ENCODE measurements at places on chromosomes 6 and 20.

- DNase-seq, result no peak
These were observed 32.4 kb downstream of the REV3L start for GRCh38 chr6:111450636-111451035.

DNA sequence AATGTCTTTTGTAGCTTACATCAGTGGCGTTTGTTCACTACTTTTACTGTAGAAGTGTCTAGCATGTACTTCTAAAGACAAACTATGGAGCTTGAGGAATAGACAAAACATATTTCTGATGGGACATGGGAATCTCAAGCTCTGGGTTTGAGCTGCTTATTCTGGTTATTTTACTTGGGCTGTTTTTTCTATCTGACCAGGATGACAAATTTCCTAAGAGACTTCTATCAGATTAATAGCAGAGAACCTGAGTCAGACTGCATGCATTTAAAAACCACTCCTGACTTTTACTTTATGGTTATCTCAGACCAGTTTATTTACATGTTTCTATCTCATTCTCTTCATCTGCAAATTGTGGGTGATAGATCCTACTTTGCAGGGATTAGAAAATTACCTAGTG is 1282.3 kb upstream of the GJE1 start:
- DNase-seq, result no peak

- DNase-seq, result no peak
These were observed 36.3 kb downstream of the SCAND1 start for GRCh38 chr20:35918021-35918420.

DNA sequence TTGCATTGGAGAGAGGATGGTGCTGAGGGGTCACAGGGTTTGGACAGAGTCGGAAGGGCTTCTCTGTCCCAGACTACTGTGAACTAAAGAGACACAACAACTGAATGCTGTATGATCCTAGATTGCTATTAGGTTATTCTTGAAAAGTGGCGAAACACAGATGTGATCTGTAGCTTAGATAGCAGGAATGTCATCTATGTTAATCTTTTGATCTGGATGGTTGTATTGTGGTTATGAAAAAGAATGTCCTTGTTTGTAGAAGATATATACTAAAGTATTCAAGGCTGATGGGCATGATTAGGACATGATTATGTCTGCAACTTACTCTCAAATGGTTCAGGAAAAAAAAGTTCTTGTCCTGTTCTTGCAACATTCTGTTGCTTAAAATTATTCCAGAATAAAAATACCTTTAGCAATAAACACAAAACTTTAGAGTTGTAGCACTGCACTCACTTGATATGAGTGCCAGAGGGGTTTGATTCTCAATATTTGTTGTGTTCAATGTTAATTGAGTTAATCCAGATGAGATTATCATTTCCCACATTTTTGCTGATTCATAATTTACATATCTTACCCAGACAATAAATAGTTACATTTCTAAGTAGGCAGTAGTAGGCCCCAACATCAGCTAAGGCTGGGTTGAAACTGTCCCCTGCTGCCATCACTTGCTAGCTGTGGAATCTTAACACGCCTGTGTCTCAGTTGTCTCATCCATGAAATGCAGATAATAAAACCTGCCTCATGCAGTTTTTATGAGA is 645.2 kb downstream of the KIF16B start:
- DNase-seq, result no peak

DNA sequence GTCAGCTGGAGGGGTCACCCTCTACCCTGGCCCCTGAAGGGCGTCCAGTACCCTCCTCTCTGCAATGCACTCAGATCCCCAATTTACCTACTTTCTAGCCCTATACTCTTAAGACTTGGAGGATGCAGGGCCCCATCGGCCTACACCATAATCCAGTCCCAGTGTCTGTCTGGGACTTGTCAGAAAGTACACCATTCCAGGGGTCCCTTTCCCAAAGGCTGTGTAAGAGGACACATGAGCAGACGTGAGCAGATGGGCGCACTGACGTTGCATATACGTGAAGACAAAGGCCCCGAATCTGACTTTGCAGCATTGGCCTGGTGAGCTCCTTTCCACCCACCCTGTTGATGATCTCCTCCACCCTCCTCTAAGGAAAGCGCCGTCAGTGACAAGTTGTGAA is 20.9 kb upstream of the SMOC2 start:
- no peak for DNase-seq

DNA sequence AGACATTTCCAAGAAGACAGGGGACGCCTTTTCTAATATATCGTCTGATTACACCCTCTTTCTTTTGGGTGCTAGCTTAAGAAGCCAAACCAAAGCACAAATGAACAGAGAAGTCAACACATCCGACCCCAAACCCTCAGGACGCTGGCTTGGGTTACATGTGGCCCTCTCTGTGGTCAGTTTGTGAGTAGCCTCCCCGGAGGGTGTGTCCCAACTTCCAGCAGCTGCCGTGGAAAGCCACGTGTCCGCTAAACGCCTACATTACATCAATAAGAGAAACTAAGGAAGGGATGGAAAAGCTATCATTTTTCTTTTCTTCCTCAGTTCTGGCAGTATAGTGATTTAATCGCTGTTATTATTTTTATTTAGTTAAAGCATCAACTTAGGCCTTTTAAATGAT is 487 bp upstream of the BMP6 start:
- no peak for DNase-seq

GRCh38 chr6:81169166-81169565 is 583.3 kb downstream of the TENT5A start:
- DNase-seq, result no peak

DNA sequence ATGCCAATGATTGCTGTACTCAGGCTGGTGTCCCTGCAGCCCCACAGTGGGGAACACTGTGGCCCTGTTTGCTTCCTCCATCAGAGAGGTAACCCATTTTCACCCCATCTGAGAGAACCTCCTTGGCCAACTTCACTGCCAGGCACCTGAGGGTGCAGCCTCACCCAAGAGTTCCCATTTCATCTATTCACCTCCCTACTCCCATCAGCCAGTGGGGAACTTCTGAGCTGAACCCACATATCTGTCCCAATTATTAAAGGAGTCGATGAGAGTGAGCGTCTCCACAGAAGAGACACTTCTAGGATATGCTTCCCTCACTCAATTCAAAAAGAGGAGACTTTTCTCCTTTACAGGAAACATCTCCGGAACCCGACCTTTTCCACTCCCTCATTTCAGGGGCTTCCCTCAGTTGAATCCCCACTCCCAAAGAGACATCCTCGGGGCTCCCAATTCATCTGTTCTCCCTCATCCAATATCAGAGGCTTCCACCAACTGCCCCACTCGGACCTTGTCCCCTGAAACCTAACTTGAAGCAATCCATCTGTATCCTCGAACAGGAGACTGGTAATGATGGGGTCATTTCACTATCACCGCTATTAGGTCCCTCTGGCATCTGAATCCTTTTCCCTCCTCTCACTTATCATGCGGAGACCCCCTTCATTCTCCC is 988 bp downstream of the UBE2V1 start:
- DNase-seq, result no peak

- DNase-seq, result no peak
These were observed 150.7 kb upstream of the PLCB4 start for GRCh38 chr20:8918145-8918544.

DNA sequence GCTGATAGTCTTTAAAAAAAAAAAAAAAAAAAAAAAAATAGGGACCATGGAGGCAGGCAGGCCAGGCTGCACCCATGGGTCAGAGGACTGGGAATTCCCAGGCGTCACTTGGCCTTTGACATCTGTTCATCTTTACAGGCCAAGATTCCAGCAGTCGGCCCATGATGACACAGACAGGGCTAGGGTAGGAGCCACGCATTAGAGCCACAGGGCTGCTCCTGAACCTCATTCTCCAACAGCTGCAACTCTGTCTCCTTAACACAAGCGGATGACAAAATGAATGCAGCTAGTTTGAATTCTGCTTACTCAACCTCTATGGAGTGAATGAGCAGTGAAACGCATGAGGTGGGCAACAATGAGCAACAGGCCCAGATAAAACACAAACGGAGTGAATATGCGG is 126.4 kb downstream of the LY86 start:
- DNase-seq, result no peak

GRCh38 chr20:11880680-11881079 is 37.0 kb upstream of the BTBD3 start:
- no peak for DNase-seq

GRCh38 chr6:2714111-2714895 is 36.4 kb downstream of the MYLK4 start:
- no peak for DNase-seq

DNA sequence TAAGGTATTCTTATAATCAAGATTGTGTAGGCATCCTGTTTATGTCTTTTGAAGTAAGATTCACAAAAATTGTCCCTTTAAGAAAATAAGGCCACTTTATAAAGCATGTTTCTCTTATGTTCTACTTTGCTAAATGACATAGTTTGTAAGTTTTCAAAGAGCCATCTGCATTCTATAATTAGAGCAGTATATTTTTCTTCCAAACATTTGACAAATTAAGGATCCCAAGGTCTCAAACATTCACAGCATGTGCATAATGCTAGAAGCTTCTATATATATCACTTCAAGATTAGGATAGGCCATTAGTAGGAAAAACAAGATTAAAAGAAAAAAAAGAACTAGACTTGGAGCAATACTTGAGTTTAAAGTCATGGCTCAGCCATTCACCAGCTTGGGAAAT is 55.9 kb upstream of the DOK5 start:
- no peak for DNase-seq

DNA sequence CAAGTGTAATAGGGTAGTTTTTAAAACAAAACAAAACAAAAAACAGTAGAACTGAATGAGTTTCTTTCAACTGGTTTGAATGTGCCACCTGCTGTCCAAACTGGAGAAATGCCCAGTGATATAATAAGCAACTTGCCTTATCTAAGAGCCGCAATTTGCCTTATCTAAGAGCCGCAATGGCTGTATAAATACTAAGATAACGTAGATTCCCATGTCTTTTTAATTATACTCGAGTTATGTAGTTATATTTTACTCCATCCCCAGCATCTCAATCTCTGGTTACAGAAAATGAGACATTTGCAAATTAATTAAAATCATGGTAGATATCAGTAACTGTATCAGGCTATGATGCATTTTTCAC is 67.2 kb downstream of the RPP40 start:
- DNase-seq, result no peak

- DNase-seq, result no peak
These were observed 147.7 kb downstream of the PRL start for GRCh38 chr6:22149096-22149495.

DNA sequence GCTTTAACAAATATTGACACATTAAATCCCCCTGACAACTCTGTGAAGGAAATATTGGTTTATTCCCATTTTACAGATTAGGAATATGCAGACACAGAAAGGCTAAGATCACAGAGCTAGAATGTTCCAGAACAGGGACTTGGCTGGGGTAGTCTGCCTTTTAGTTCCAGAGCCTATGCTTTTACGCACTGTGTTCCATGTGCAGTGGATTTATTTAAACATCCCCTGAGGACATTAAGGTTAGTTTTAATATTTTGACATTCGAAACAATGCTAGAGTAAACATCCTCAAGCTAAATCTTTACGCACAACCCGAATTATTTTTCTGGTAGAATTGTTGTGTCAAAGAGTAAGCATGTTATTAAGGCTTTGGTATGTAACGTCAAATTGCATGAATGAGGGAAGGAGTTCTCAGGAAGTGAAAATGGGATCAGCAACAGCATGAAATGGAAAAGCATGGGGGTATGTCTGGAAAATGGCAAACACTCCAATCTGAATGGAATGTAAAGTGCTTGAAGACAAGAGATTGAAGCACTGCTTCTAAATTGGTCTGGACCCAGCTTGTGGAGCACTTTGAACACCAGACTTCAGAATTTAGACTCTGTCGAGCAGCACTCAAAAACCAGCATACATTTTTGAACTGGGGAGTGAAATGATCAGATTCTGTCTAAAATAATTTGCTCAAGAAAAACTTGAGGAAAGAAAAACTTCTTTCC is 429.9 kb downstream of the CD83 start:
- DNase-seq, result no peak

DNA sequence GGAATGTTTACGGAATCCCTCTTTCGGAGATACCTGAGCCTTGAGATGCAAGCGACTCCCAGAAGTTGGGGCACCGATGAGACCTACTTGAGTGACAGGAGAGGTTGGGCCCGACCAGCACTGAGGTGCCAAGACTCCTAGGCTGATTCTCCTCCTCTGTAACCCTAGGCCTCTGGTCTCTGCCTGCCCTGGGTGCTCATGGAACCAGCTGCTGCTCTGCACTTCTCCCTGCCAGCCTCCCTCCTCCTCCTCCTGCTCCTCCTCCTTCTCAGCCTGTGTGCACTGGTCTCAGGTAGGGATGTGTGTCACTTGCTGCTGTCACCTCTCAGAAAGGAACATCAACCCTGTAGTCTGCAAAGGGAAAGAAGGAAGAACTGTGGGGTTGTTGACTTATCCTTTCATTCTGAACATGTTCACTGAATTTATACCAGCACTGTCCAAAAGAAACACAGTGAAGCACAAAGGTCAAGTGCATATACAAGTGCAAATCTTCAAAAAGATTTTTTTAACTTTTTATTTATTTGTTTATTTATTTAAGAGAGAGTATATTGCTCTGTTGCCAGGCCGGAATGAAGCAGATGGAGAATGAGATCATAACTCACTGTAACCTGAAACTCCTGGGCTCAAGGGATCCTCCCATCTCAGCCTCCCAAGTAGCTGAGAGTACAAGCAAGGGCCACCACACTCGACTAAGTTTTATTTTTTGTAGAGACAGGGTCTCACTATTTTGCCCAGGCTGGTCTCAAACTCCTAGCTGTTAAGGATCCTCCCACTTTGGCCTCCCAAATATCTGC is 913 bp downstream of the BTN2A2 start:
- DNase-seq, result no peak

GRCh38 chr6:8219352-8219943 is 117.1 kb upstream of the EEF1E1 start:
- DNase-seq, result no peak

GRCh38 chr6:107314531-107314939 is 144.8 kb downstream of the PDSS2 start:
- no peak for DNase-seq

- DNase-seq, result no peak
These were observed 100.5 kb downstream of the TBX18 start for GRCh38 chr6:84663866-84664265.

DNA sequence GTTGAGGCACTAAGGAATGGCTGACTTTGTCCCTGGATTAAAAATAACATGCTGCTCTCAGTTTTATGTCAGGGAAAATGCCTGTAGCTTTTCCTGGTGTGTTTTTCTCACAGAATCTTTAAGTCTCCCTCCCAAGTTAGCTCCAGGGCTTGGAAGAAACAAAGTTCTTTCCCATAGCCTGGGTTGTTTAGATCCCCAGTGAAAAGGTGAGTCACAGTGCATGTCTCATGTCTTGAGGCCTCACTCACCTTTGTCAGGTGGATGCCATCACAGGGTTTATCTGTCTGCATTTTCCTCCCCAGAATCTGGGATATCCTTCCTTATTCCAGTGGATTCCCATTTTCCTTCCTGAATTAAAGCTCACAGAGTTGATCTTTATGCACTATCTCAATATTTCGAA is 722.4 kb downstream of the GRIK2 start:
- DNase-seq, result no peak

All from activated T-cell treated with anti-CD3 and anti-CD28 coated beads for 48 hours (primary cell).